ENCODE measurements at places on chromosomes 3 and 15. TPM values are rescaled to one million over a fixed set of nuclear protein-coding genes. Genes with fewer than 3 reads are reported as not detected.

The SMCO1 gene
- 4.0 TPM for polyA plus RNA-seq

DNA sequence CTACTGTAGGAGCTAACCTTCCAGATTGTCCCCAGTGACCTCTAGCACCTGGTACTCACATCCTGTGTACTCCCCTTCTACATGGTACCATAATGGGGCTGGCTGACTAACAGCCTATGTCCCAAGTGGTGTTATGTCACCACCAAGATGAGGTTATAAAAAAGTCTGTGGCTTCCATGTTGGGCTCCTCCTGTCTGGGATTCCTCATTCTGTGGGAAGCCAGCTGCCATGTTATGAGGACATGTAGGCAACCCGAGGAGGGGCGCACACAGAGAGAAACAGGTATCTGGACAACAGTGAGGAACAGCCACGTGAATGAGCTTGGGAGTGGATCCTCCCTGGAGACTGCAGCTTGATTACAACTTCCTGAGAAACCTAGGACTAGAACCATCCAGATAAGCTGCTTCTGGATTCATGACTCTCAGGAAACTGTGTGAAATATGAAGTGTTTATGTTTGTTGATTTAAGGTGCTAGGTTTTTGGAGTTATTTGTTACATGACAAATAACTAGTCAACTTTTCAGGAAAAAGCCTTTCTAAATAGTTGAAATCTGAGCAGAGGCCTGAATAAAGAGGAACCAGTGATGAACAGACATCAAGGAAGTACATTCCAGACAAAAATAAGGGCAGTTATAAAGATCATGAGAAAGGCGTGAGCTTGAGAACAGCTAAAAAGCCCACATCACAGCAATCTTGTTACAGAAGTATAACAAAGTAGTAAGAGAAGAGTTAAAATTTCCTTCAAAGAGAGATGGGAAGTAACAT lies 21.7 kb downstream of the GOLIM4 start:
- no peak for DNase-seq

GRCh38 chr15:92840149-92840548 lies 60.0 kb upstream of the CHD2 start:
- no peak for DNase-seq

- no peak for DNase-seq
Measured at GRCh38 chr15:66912001-66912400, 153.4 kb upstream of the SMAD3 start.

DNA sequence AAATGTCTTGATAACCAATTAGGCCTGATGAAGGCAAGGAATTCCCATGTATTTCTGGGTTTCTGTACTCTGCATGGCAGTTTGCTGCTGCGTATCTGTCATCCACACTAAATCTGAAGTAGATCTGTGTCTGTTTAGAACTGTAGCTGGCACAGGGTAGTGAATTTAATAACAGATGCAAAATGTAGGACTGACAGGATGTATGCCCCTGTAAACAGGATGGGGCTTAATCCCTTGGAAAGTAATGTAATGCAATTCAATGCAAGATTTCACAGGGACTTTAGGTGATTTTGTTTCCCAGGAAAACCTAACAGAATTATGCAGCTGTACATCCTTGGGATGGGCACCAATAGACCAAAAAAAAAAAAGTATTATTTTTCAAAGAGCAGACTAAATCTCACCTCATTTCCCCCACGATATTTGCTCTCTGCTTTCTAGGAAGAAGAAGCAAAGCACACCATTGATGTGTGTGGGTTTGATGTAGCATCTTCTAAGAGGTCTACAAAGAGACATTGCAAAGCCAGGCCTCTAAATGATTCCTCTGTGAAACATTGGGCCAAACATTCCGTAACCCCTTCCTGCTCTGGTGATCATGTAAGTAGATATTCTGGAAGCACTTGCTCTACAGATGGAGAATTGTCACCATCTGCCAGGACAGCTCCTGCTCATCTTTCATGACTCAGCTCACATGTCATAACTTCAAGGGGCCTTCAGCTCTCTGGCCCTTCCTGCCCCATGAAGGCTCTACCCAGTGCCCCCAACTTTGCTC lies 464.3 kb upstream of the RGMA start:
- DNase-seq: no peak

DNA sequence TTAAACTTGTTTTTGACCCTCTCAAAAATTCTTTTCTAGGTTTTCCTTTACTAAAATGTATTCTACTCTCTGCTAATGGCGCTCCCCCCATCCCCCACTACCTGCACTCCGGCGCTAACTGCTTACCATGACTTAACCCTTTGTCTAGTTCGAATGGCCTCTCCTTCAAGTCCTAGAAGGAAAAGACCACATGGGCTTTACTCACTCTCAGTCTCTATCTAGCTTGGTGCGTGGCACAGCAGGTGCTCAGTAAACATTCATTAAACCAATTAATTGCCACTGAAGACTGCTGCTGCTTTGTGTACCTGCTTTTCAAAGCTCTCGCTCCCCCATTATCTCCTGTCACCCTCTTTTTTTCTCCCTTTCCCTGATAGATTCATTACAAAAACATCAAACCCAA lies 457.7 kb upstream of the THRB start:
- DNase-seq: no peak
